Astrocyte (in vitro differentiated cells and primary cell): ENCODE measurements at places on chromosomes 3 and 15. TPM values are rescaled to one million over a fixed set of nuclear protein-coding genes. Genes with fewer than 3 reads are reported as not detected.

- peak; percentile 40 for DNase-seq
- H3K4me1 ChIP-seq: peaks cover 9% of the 10 kb centered on the region
Observed at GRCh38 chr3:159174715-159175692, 373.1 kb downstream of the MFSD1 start.

The CACNA2D3 gene
- total RNA-seq: 0.34 and 0.70 TPM in 2 replicates

The MLH1 gene
- 32.0 and 34.0 TPM in 2 replicates for total RNA-seq

GRCh38 chr3:74862476-74862875, 248.0 kb upstream of the CNTN3 start:
- DNase-seq: no peak
- no peak overlapping the region for H3K4me3 ChIP-seq
- no peak overlapping the region for H3K27ac ChIP-seq
- no peaks in the 10 kb centered on the region for H3K27me3 ChIP-seq
- H3K36me3 ChIP-seq: no peaks in the 10 kb centered on the region
